ENCODE measurements at places on chromosomes 3 and 15.

- no peak for DNase-seq
Observed at GRCh38 chr3:144391236-144391635, 419.6 kb downstream of the DIPK2A start.

DNA sequence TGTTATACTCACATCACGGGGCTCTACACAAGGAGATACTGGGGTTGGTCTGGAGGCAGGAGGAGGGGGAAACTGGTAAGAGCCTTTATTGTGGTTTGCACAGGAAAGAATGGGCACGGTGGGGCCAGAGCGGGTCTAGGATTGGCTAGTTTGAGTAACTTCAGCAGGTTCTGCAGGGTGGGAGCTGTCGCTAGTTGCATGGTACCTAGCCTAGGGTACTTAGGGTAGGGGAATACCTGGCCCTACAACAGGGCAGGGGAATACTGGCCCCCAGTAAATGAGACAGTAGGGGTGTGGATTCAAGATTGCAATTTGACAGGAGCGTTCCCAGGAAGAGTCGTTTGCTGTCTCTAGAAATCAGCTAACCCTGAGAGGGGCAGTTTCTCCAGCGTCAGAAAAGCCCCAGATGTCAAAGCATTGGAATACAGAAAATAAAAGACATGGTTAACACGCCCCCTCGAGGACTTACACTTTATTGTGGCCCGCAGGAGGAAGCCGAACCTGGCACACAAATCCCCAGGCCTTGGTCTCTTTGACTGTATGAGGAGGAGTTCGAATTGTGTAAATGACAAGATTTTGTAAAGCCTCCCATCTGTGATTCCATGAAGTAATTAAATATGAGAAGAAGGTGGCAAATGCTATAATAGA lies 32.0 kb downstream of the ST8SIA2 start:
- no peak for DNase-seq

DNA sequence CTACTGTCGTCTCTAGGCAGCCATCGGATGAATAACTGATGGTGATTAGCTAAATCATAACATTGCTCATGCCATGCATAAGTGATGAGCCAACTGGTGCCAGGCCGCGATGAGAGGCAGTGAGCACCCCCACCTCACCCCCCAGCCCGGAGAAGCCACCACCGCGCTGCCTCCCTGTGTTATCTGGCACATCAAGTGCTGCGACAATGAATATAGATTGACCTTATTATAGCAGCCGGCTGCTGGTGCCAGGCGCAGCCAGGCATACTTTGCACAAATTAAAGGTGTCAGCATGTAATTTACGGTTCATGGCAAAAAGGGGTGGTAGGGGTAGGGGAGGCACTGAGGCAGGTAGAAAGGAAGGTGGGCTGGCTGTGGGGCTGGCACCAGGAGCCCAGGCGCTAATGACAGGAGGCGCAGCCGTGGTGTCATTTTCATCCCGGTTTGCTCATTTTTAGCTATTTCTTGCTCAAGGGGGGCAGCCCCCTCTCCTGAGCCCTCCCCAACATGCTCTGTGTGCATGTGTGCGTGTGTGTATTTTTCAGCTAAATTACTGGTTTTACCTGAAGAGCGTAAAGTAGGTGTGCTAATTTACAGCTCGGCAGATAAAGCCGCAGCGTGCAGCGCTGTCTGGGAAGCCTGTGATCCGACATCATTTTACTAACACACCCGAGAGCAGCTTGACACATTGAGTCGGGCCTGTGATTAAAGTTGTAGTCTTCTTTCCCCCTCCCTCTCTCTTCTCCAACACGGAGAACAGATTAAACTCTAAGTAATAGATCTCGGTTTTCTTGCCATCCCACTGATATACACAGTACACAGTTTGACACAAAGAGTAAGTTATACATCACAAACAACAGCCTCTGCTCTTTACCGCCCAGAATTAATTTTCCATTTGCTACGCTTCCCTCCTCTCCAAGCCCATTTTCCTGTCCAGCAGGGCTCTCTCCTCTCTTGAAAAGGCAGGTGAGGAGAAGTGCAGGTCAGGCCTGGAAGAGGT lies 212.3 kb downstream of the RPLP1 start:
- no peak for DNase-seq

- DNase-seq: peak; percentile 7
Observed at GRCh38 chr3:37243820-37244748, 69.7 kb upstream of the LRRFIP2 start.

DNA sequence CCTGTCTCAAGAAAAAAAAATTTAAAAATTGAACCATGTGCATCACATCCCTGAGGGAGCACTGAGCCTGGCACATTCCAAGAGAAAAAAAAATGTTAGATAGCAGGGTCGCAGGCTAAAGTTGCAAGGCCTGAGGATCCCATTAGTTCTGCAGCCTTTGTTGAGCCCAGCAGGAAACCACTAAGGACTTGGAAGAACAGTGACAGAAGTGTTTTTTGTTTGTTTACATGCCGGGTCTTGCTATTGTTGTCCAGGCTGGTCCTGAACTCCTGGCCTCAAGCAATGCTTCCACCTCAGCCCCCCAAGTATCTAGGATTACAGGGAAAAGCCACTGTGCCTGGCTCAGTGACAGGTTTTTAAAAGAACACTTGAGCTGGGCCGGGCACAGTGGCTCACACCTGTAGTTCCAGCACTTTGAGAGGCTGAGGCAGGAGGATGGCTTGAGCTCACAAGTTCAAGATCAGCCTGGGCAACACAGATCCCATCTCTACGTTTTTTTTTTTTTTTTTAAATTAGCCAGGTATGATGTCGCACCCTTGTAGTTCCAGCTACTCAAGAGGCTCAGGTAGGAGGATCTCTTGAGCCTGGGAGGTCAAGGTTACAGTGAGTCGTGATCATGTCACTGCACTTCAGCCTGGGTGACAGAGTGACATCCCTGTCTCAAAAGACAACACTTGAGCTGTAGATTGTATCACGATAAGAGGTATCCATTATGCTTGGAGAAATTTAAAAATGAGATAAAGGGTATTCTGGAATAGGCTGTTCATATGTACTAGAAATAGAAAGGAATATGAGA lies 15.2 kb downstream of the CHAC1 start:
- DNase-seq: no peak

GRCh38 chr3:155110022-155110421 lies 29.9 kb downstream of the MME start:
- DNase-seq: no peak

DNA sequence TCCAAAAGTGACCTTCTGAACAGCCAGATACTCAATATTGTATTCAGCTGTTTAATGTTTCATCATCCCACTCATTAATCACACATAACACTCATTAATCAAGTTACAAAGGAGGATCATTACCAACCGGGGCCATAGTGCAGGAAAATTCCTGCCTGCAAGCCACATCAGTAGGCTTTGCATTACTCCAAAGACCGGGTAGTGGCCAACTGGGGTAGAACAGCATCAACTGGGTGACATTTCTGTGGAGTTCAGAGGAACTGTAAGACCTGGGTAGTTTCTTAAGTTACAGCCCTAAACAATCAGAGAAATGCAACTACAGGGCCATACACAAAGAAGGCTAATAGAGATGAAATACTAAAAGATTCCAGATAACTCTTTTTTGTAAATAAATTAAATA lies 253.1 kb downstream of the WDR72 start:
- no peak for DNase-seq

- DNase-seq: no peak
Observed at GRCh38 chr3:73580343-73580742, 44.4 kb downstream of the PDZRN3 start.

All from activated CD4-positive, alpha-beta T cell treated with anti-CD3 and anti-CD28 coated beads for 24 hours (primary cell).